Muscle of leg (tissue), 16 donors: ENCODE measurements at places on chromosomes 4 and X. TPM values are rescaled to one million over a fixed set of nuclear protein-coding genes. Genes with fewer than 3 reads are reported as not detected.

Gene H2BW2
- polyA plus RNA-seq, result 0.54 TPM

Gene LONRF3
- polyA plus RNA-seq, result 2.2 TPM

Gene UGT2B7
- 0.26 TPM for polyA plus RNA-seq

Gene EGF
- polyA plus RNA-seq, result 6.6 TPM

GRCh38 chr4:156608651-156609050 lies 362.9 kb downstream of the PDGFC start:
- no peaks in the 10 kb centered on the region for H3K36me3 ChIP-seq
- no peaks in the 10 kb centered on the region for H3K4me1 ChIP-seq
- no peak for DNase-seq
- no peaks in the 10 kb centered on the region for H3K27me3 ChIP-seq
- no peak overlapping the region for H3K27ac ChIP-seq

GRCh38 chrX:133188631-133189030 lies 29.5 kb downstream of the TFDP3 start:
- no peaks in the 10 kb centered on the region for H3K36me3 ChIP-seq
- no peak overlapping the region for H3K4me3 ChIP-seq
- peak; percentile 41 for DNase-seq
- no peaks in the 10 kb centered on the region for H3K4me1 ChIP-seq
- H3K27me3 ChIP-seq, result peaks cover 28% of the 10 kb centered on the region

DNA sequence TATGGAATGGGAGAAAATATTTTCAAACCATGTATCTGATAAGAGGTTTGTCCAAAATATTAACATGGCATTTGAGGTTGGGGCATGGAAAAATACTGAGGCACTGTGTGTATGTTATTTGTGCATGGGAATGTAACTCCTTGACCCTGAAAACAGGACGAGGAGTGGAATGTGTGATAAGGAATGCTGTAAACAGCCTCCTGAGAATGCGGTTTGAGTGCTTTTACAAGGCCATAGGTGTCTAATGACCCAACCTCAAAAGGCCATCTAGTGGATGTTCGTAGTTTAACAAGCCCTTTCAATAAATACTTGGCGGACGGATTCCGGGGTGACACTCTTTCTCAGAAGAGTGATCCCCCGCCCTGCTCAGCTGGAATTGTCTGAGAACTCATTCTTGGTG lies 162.9 kb upstream of the USP9X start:
- H3K27me3 ChIP-seq, result peaks cover 4% of the 10 kb centered on the region
- no peaks in the 10 kb centered on the region for H3K36me3 ChIP-seq
- DNase-seq, result no peak
- no peak overlapping the region for H3K4me3 ChIP-seq
- no peak overlapping the region for H3K27ac ChIP-seq

- no peak overlapping the region for H3K27ac ChIP-seq
- H3K4me3 ChIP-seq, result no peak overlapping the region
- H3K27me3 ChIP-seq, result no peaks in the 10 kb centered on the region
These were observed 97.4 kb downstream of the GPM6A start for GRCh38 chr4:175714686-175715085.

DNA sequence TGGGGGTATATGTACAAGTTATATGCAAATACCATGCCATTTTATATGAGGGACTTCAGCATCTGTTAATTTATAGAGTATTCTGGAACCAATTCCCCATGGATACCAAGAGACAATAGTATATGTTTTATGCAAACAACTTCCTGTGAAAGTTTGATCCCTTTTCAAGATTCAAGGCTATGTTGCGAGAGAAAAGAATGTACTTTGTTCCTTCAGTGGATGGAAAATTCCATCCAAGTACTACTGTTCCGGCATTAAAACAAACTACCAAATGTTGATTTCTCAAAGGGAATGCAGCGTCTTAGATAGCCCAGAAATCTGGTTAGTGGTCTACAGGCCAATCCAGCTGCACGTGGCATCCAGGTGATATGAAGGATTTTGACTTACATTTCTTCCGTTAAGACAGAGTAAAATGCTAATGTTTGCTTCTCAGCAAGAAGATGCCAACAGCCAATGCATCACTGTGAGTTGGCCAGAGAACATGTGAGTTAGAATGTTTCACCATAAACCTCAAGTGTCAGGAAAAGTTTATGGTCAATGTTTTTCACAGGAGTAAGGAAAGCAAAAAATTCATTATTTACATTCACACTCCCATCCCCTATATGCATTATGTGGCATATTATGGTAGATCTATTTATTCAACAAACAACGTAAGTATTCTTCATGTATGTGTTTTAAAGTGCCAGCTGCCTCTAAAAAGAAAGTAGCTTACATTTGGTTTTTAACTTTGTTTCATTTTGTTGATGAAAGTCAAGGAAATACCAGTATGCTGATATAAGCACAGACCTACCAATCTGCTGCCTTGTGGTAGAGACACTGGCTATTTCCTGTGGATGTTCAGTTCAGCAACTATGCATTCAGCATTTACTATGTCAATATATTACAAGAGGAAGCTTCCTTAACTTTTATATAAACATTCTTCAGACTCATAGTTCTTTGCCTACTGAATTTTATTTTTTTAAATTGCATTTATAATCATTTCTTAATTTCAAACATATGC lies 44.4 kb downstream of the METTL14 start:
- H3K27me3 ChIP-seq, result no peaks in the 10 kb centered on the region
- DNase-seq, result no peak
- peaks cover 2% of the 10 kb centered on the region for H3K4me1 ChIP-seq

DNA sequence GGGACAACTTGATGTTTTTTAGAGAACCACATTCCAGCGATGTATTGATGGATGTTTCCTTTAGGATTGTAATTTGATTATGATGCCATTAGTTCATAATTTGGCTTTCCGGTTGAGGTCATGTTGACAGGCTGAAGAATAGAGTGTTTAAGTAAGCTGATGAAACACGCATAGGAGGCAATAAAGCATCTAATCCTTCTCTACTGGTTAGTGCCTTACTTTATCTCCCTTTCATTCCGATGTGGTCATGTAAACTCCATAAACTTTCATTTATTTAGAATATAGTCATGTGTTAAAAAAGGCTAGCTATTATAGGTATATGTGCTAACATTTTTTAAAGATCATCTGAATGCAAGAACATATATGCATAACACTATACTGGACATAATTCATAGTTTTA lies 15.0 kb downstream of the FRMPD4 start:
- no peaks in the 10 kb centered on the region for H3K4me1 ChIP-seq
- no peaks in the 10 kb centered on the region for H3K36me3 ChIP-seq
- peaks cover 12% of the 10 kb centered on the region for H3K27me3 ChIP-seq
- no peak overlapping the region for H3K4me3 ChIP-seq
